ENCODE measurements at places on chromosomes 2 and 18.

- DNase-seq: no peak
Measured at GRCh38 chr2:120574620-120575019, 161.0 kb upstream of the GLI2 start.

- DNase-seq: no peak
Measured at GRCh38 chr2:30566631-30567030, 119.6 kb downstream of the LCLAT1 start.

GRCh38 chr2:217617616-217618022, 385.2 kb downstream of the TNS1 start:
- DNase-seq: peak; percentile 10

GRCh38 chr2:204344119-204344518, 201.2 kb upstream of the PARD3B start:
- DNase-seq: no peak

- DNase-seq: no peak
Measured at GRCh38 chr18:44696892-44697291, 16.2 kb downstream of the SETBP1 start.

GRCh38 chr18:79102886-79103285, 33.7 kb downstream of the ATP9B start:
- DNase-seq: no peak

- DNase-seq: no peak
Measured at GRCh38 chr2:183867206-183867605, 731.1 kb upstream of the ZNF804A start.

DNA sequence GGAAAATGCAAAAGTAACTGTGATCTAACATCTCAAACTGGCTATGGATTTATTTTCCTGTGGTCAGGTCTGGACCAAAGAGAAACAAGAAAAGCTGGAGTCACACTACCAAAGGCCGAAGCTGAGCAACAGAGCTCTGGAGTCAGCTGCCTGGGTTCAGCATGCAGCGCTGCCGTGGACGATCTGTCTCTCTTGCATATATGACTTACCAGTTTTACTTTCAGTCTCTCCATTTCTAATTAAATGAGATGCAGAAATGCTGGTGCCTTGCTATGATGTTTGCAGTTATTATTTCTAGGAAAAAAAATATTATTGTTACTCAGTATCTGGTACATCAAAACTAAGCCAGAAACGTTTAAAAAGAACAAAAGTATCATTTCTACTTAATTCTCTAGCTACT, 813.2 kb downstream of the RNF144A start:
- no peak for DNase-seq

- peak; percentile 58 for DNase-seq
Measured at GRCh38 chr18:9494778-9495331, 19.5 kb downstream of the RALBP1 start.

GRCh38 chr2:144249035-144249637, 270.8 kb downstream of the ZEB2 start:
- DNase-seq: no peak

GRCh38 chr2:230865307-230865765, 594 bp downstream of the ITM2C start:
- no peak for DNase-seq

DNA sequence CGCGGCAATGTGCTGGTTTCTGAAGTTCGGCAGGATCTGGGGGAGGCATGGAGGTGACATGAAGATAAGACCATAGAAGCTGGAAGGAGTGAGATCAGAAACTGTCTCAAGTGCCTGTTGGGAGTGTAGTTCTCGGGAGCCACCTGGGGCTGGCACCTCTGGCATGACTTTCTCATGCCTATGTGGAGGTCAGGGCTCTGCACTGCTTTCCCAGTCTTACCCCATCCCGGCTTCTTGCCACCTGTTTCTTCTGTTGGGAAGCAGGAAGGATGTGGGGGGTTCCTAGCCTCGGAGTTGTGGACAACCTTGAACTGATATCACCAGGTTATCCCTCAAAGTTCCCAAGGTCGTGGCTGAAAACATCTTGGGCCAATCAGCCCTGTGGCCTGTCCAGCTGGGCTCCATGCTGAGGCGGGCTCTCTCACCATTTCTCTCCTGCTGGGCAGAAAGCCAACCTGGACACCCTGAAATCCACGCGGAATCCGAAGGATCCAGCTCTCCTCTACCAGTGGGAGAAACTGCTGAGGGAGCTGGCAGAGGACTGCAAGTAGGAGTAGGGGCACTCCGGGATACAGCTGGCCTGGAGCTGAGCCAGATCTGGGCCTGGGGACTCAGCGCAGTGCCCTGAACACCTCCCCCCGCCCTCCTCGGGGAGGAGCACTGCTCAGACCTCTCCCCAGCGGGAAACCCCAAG, 42.5 kb downstream of the FER1L5 start:
- DNase-seq: no peak

DNA sequence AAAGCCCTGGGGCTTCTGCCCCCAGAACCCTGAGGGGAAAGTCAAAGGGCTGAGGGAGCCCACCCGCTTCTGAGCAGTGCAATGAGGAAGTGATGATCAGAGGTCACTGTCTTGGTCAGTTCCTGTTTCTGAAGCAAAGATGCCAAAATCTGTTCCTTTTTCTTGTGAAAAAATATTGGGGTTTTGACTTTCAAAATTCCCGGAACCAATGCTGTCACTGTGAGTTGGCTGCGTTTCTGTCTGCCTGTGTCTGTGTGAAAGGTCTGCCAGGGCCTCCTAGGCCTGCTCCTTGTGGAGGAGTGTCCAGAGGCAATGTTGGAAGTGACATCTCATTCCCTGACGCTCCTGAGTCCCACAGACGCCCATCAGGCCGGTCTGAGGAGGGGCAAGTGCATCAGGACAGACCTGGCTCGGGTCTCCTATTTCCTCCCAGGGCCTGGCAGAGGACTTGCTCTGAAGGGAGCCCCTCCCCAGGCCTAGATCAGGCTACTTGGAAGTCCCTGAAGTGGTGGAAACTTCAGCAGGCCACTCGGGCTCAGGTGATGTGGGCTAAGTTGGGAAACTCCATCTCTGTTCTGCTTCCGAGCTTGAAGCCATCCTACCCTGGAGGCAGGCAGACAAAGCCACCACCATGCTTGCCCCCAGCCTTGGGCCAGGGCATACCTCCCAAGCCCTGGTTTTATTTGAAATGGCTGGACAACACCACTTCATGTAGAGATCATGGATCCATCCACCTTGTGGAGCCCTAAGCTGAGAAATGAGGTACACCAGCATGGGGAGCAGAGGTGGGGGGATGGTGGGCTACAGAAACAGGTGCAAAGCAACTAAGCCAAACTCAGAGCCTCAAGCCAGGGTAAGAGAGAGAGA, 51.0 kb downstream of the PKDCC start:
- no peak for DNase-seq

GRCh38 chr2:223215254-223215516, 163.2 kb downstream of the KCNE4 start:
- peak; percentile 4 for DNase-seq

DNA sequence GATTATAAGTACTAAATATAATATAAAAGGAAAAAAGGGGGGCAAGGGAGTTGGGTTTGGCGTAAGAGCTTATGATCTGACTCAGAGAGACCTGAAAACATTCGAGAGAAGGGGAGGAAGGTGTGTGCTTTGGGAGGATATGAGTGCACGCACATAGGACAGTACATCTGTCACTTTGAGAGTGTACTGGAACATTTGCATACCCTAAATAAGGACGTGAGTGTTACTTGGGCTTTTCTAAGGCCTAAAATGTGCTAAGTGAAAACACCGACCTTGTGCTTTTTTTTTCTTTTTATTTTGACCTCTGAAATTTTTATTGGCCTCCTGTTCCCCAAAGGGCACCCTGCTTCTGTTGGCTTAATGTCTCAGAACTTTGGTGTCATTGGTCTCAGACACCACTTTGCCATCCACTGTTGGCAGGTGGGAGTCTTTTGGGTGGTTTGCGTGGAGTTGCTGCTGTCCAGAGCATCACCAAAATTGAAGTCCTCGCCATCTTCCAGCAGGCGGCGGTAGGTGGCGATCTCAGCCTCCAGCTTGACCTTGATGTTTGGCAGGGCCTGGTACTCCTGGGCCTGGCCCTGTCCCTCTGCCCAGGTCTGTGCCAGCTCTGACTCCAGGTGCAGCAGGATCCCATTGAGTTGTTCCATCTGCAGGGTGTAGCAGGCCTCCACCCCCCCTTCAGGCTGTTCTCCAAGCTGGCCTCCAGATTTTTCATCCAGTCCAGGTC, 57.7 kb downstream of the CD28 start:
- no peak for DNase-seq

- no peak for DNase-seq
Measured at GRCh38 chr2:145503511-145503910, 983.6 kb upstream of the ZEB2 start.

GRCh38 chr2:86577817-86578456, 14.7 kb upstream of the CHMP3 start:
- no peak for DNase-seq

GRCh38 chr18:24011123-24011917, 3.2 kb upstream of the TTC39C start:
- no peak for DNase-seq

DNA sequence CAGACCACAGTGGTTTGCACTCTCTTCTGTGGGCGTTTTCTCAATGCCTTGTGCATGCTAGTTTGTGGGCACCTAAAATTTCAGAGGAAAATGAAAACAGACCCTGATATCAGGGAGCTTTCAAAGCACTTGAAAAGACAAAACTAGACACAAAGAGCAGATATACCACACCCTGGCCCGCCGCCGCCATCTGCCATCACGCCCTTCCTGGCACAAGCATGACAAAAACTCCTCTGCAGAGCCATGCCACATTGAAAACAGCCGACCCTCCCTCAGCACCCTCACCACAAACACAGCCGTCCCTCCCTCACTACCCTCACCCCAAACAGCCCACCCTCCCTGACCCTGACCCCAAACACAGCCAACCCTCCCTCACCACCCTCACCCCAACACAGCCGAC, 84.8 kb upstream of the RAB6C start:
- no peak for DNase-seq

- no peak for DNase-seq
Measured at GRCh38 chr2:4501525-4501924, 798.1 kb downstream of the DCDC2C start.

GRCh38 chr2:69559442-69560146, 83.9 kb downstream of the AAK1 start:
- DNase-seq: peak; percentile 41

DNA sequence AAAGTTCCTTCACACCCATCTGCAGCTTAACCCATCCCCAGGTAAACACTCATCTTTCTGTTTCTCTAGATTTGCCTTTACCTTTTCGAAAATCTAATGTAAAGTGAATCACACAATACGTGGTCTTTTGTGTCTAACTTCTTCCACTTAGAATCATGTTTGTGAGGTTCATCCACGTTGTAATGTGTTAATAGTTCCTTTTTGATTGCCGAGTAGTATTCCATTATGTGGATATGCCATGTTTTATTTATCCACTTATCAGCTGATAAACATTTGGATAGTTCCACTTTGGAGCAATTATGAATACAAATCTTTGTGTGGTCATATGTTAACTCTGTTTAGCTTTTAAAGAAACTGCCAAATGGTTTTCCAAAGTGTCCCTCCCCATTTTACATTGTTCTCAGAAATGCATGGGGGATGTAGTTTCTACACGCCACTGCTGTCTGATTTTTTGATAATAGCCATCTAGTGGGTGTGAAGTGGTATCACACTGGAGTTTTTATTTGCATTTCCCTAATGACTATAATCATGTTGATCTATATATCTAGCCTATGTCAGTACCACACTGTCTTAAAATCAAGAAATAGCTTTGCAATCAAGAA, 22.3 kb downstream of the PECR start:
- DNase-seq: no peak

- DNase-seq: no peak
Measured at GRCh38 chr2:136323935-136324334, 206.0 kb upstream of the CXCR4 start.

DNA sequence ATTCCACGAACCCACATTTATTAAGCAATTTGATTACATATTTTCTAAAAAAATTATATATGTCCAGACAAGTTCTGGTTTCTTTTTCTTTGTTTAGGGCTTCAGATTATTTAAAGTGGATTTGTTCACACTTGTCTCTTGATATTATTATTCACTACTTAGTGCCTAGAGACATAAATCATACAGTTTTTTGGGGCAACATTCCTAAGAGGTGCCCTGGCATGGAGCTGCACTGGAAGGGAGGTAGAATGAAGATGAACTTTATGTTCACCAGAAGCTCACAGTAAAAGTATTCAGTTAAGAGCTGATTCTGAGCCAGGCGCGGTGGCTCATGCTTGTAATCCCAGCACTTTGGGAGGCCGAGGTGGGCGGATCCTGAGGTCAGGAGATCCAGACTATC, 762.7 kb upstream of the TMEFF2 start:
- no peak for DNase-seq

DNA sequence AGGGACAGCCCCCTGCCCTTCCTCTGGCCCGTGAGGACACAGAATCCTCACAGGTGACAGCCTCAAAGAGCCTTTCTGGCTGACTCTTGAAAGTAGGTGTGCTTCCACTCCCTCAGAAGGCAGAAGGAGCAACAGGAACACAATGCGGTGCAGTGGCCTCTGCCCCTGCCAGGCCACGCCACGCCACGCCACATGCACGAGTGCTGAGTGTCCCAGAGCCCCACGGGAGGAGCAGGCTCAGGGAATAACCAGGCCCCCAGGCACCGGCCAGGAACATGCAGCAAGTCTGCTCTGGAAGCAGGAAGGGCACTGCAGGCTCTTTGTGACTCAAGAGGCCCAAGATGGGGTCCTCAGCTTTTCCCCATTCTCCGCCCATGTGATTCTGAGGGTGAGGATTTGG, 18.1 kb upstream of the CCDC74B start:
- DNase-seq: no peak

DNA sequence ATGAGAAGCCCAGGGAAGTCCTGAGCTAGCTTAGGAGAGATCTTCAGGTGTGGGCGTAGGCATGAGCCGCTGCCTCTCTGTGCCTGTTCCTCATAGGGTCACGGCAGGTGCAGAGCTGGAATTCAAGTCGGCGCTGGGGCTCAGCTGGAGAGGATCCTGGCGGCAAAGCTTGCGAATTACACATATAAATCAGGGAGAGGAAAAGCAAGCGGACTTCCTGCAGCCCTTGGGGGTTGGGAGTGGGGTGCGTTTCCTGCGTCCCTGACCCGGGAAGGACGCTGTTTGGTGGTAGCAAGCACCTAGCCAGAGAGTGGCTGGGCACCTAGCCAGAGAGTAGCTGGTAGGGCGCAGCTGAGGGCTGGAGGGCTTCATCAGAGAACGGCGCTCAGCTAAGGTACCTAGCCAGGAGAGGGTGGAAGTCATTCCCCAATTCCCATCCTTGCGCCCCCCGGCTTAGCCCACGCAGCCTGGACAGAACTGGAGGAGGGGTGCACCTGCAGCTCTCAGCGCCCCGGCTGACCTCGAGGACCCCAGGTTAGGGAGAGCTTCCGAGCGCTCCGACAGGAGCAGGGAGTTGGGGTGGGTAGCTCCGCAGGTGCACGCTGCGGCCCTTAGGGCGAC, 459 bp upstream of the EFR3B start:
- peak; percentile 37 for DNase-seq

Measured in brain microvascular endothelial cell (primary cell).